Stimulated activated CD8-positive, alpha-beta memory T cell treated with anti-CD3 and anti-CD28 coated beads, Interleukin-7, amount 100 ng/mL, for 1 hour (primary cell): ENCODE measurements at places on chromosomes 11 and 22.
A peak's percentile ranks its signal among the peaks of the same experiment; 100 is the strongest.

GRCh38 chr11:69718147-69718546 is 14.3 kb upstream of the FGF19 start:
- no peak for DNase-seq

DNA sequence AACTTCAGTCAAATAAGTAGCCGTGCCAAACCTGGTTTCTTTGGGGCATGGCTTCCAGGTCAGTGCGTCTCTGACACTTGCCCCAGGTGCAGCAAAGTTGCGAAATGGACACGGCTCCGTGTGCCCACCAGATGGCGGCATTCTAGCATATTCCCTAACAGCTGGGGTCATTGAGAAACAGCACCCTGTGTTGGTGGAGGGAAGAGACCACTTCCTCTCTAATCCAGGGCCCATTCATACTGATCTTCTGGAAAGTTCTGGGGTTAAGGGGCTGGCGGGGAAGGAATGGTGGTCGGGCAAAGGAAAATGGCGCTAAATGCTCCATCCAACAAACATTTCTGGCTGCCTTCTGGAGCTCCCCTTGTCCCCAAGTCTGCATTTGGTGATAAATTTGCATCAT is 141.2 kb upstream of the TIMP3 start:
- DNase-seq: peak; percentile 16

DNA sequence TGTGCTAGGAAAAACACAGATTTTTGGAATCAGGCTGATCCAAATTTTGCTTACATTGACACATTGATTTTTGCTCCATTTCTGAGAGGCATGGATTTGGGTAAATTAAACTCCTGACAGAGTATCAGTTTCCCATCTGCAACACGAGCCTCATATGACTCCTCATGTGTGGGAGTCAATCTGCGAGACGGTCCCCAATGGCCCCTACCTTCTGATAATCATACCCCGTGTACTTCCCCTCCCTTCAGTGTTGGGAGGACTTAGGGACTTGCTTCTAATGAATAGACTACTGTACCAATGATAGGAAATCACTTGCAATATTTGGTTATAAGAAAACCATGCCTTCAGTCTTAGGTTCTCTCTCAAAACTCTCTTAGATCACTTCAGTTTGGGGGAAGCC is 302.7 kb downstream of the ETS1 start:
- DNase-seq: no peak

- DNase-seq: no peak
These were observed 7.3 kb upstream of the PKNOX2 start for GRCh38 chr11:125157118-125157733.

GRCh38 chr11:120424970-120425332 is 86.6 kb upstream of the GRIK4 start:
- DNase-seq: no peak

DNA sequence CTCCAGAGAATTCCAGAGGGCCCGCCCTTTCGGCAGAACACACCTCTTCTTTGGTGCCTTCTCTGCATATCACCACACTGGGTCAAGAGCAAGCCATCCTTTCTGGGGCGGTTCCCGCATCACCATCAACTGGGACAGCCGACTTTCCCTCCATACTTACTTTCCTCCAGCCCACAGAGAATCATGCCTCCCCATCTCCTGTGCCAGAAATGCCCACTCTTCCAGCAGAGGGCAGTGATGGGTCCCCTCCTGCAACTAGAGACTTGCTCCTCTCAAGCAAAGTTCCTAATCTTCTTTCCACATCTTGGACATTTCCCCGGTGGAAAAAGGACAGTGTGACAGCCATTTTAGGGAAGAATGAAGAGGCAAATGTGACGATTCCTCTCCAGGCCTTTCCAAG is 157.7 kb downstream of the C11orf91 start:
- DNase-seq: no peak

DNA sequence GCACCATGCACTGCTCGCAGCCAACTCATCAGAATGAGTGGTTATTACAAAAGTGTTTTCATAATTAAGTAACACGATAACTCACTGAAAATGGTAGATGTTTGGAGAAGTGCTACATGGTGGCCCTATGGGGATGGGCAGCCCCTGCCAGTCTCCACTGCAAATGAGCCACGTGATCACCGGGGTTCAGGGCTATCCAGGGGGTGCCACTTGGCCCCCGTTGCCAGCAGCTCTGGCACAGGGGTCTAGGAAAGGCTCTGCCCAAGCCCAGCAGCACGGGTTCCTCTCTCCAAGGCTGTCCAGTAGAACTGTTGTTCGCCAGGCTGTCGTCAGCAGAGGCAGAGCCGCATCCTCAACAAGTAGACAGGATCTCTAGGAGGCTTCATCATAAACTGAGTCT is 382.1 kb upstream of the B3GAT1 start:
- no peak for DNase-seq

GRCh38 chr11:57260937-57261783 is 24.1 kb upstream of the APLNR start:
- DNase-seq: no peak

- no peak for DNase-seq
These were observed 68.8 kb downstream of the CD44 start for GRCh38 chr11:35207471-35208403.

GRCh38 chr11:32016111-32016510 is 74.8 kb upstream of the RCN1 start:
- no peak for DNase-seq

DNA sequence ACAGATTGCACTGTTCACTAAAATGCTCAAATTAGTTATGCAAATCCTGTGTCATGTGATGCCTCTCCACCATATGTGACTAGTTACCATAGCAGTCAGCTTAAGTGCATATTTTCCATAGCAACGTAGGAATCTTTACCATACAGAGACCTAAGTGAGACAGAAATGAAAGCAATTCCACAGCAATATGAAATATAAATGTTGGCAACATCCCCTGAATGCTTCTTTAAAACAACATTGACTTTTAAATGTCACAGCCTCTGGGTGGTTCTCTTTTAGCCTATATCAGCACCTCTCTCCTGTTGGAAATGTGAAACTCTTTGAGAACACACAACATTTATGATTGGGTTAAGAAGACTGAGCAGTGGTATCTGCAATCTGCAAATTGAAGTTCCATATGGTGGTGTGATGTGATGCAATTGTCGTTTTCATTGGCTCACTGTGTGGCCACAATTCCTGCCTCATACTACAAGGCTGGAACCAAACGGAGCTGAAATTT is 814.6 kb downstream of the DLG2 start:
- DNase-seq: no peak

- DNase-seq: peak; percentile 75
These were observed 164.6 kb downstream of the ETS1 start for GRCh38 chr11:128422576-128423370.

- DNase-seq: no peak
These were observed 49.2 kb downstream of the CWC15 start for GRCh38 chr11:94924171-94924572.
